ENCODE measurements at places on chromosomes 6 and 20.

DNA sequence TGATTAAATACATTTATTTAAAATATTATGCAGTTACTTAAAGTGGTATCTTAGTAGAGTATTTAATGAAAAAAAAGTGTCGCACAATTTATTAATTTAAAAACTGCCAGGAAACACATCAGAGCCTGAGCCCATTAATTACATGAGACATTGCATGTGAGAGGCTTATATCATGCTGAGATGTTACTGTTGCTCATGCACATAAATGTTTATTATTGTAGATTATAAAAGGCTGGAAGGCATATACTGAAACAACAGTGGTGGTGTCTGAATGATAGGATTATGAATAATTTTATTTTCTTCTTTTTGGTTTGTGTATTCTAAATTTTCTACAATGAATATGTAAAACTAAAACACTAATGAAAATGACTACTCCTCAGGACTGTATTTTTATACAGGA, 45.7 kb upstream of the TXNDC5 start:
- DNase-seq: no peak

DNA sequence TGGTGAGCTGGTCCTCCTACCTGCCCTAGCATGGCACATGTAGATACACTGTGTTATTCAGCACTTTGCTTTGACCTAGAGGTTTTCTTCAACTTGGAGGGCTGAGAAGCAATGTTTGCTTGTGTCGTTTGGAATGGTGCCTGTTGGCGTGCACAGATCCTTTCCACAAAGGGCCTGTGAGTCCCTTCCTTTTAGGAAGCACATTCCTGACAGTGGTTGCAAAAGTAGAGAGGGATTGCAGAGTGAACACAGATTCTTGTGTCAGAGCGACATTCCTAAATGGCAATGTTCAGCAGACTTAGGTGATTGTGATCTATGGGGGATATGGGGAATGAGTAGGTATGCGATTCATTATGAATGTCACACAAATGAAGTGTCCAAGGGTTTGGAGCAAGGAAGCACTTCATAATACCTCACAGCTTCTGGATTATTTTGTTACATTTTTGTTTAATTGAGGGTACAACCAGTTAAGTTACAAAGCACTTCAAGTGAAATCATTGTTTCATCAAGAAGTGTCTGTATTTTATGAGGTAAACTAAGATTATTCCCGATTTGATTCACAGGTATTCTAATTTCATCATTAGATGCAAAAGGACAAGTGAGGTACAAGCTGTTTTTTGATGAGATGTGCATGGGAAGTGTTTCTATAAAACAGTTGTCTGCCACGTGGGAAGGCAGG, 713 bp upstream of the RNF144B start:
- no peak for DNase-seq

GRCh38 chr6:106648651-106649308, 19.4 kb downstream of the QRSL1 start:
- DNase-seq: no peak

DNA sequence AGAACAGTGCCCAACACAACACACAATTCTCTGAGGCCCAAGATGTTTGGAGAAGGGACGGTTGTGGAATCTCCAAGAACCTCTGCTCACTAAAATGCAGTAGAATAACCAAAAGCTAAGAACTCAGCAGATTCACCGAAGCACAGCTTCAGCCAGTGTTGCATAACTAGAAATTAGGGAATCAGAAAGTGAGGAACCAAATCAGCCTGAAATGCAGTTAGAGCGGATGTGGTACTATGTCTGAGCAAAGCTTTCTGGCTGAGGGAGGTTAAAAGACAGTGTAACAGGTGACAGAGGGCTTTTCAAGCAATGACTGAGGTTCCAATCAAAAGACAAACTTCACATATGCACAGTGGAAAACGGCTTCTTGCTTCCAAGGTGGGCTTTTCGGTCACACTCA, 197.9 kb upstream of the KCNK16 start:
- no peak for DNase-seq

- DNase-seq: no peak
Measured at GRCh38 chr20:60964911-60965310, 287.1 kb upstream of the CDH4 start.

GRCh38 chr20:22775671-22776139, 191.3 kb upstream of the FOXA2 start:
- DNase-seq: no peak

- DNase-seq: peak; percentile 4
Measured at GRCh38 chr6:80214436-80215022, 108.1 kb downstream of the BCKDHB start.

- no peak for DNase-seq
Measured at GRCh38 chr6:65182681-65183080, 524.3 kb downstream of the EYS start.

DNA sequence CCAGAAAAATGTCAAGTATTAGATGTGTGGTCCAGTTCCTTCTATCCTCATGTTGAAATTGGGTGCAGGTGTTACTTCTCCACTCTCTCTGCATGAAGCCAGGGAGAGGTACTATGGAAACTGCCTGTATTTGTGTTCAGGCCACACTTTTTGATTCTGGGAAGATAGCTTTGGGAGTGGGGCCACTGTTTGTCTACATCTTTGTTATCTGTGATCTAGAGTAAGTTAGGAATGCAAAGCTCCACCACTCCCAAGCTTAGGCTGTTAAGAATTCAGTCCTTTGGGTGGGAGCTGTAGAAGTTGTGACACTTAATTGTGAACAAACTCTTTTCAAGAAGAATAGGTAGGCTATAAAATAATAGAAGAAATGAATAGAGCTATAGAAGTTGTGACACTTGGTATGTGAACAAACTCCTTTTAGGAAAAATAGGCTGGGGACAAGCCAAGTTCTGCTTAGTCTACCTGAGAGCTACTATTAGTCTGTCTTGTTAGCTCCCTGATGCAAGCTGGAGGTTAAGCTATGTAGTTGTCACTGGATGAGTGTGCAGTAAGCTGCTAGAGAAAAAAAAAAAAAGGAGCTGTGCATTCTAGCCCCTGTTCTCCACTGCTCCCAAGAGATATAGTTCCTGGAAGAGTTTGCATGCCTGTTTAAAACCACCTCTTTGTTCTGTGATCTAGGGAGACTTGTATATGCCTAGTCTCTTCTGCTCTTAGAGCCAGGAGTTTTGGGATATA, 7.1 kb upstream of the GFRAL start:
- DNase-seq: no peak

GRCh38 chr20:45088247-45088646, 12.7 kb downstream of the KCNS1 start:
- DNase-seq: no peak

- no peak for DNase-seq
Measured at GRCh38 chr6:71979911-71980310, 93.6 kb downstream of the RIMS1 start.

DNA sequence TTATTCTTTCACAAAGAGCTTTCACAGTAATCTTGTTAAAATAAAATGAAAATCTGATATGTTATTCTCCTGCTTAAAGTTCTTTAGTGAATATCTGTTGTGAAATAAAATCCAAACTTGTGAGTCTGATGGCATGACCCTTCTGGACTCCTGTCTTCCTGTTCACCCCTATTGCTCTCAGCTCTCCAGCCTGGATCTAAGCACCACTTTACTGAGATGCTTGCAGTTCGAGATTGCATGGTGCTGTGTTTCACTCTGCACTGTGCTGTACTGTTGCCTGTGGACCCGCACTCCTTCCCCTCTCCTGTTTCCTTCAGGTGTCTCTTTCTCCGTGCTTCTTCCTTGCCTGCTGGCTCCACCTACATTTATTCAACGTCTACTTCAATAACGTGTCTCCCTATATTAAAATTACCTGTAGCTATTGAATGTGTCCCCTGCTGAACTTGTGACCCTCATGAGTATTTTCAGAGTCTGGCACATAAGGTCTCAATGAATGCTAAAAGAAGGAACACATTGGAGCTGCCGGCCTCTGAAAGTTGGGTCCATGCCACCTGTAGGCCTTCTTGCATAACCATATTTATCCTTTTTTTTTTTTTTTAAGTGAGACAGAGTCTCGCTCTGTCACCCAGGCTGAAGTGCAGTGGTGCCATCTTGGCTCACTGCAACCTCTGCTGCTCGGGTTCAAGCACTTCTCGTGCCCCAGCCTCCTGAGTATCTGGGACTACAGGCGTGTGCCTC, 100.1 kb downstream of the ARID1B start:
- no peak for DNase-seq

DNA sequence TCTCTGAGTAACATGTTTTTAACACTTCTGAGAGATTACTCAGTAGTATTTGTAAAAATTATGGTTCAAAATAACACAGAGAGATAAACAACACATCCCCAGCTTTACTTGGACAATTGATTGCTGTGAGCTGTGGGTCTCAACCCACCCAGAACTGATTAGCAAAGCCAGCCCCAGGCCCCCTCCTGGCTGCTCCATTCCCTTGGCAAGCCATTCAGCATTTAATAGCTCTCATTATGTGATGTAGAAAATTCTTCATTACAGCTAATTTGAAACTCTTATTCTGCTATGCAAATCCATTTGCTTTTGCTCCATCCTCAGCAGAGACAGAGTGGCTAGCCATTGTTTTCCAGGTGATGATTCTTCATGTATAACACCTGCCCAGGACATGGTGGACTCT, 16.6 kb upstream of the SIRT5 start:
- no peak for DNase-seq

GRCh38 chr6:109332748-109333147, 49.5 kb downstream of the CD164 start:
- DNase-seq: no peak

DNA sequence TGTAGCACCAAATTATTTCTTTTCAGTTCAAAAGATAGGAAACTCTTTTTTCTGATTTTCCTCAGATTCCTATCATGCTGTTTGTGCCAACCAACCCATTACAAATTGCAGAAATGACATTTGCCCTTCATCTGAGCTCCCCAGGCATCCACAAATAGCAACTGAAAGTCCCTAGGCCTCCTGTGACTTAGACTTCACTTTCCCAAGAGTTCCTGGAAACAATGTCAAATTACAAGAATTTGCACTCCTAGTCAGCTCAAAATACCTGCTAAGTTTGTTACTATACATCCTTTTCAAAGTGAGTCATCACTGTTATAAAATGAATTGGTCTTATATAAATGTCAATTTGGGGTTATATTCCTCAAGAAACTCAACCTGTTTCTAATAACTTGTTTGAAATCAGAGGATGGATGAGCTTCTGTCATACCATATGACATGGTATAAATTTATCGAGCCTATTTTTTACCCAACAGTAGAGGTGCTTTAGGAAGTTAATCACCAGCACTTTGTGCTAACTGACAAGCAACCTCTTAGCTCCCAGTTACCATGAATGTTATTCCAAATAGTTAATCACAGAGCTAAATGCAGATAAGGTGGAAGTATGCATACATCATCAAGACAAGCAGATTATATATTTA, 256.5 kb downstream of the HACE1 start:
- no peak for DNase-seq

DNA sequence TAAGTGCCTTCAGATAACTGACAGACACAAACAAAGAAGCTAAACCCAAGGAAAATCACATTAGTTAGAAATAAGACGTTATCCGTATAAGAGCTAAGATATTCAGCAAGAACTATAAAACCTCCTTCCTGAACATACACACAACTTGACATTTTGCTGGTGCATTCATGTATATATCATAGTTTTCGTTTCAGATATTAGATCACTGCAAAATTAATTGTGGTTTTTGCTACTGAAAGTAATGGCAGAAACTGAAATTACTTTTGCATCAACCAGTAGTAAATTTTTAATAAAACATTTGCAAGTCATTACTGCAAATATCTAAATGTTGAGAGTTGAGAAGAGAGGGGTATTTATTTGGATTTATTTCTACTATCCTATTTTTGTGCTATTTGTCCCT, 26.1 kb upstream of the KCNQ5 start:
- DNase-seq: no peak

GRCh38 chr20:61934716-61935530, 130.8 kb downstream of the TAF4 start:
- no peak for DNase-seq

DNA sequence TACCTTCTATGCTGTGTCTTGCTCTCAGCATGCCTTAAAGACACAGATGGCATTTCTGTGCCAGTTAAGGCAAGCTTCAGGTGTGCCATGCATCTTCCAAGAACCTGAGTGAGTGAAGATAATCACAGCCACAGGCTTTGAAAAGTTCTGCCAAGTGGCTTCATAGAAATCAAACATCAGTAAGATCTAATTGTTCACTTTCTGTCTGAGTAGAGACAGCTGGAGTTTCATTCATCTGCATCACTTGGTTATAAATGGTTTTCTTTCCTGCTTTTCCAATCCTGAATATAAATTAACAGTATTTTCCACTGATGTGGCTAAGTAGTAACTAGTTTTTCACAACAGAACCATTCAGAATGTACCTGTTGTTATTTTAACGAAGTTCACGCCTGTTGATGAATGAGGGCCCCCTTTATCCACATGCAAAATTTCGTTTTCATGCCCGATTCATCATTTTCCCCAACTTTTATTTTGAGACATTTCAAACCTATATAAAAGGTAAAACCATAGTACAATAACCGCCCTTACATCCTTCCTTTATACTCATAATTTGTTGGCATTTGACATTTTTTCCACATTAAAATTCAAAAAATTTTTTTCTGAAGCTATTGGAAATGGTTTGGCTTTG, 38.6 kb upstream of the KCNG1 start:
- DNase-seq: no peak

GRCh38 chr6:38391206-38391605, 248.5 kb downstream of the BTBD9 start:
- no peak for DNase-seq

DNA sequence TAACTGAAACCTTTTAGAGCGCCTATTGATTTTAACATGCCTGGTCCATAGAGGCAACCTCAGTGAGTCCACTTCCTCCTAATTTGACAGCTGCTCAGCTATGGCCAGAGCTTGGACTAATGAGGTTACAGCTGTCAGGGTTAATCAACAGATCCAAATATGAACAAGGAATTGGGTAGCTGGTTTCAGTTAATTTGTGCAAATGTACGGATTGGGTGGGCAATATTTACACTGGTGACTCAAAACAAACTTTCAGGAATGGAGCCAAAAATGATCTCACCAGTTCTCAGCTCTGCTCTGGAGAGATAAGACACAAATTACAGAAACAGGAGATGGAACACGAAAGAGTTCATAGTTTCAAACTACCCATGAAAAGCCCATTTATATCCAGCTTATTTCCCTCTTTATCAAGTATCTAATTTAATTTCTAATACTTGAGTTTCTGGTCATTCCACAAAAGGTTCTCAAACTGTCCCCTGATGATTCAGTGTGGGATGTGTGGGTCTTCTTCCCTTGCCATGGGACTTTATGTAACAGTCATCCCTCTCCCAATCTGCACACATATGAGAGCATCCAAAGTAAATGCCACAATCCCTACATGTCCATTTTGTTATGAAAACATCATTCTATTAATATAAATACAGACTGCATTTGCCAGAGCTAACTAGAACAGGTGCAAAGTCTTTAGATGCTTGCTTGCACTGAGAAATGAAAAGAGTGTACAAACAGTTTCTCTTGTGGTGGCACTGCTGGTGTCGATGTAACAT, 149.9 kb downstream of the RPS12 start:
- no peak for DNase-seq

DNA sequence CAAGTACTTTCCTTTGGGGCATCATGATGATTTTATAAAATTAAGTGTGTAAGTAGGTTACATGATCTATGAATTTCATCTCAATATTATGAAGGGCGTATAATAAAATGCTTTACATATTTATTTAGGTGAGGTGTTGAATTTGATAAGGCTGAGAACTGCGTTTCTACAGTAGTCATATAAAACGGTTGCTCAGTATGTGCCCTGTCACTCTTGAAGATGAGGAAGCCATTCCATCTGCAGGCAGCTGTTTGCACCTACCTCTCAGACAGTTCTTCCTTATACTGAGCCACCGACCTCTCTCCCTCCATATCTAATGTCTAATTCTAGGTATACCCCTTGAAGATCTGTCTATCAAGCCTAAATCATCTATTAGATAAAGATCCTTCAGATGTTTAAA, 16.1 kb downstream of the NCOA7 start:
- no peak for DNase-seq

Data from activated CD4-positive, alpha-beta T cell treated with anti-CD3 and anti-CD28 coated beads for 24 hours (primary cell).